ENCODE measurements at places on chromosomes 4 and X. TPM values are rescaled to one million over a fixed set of nuclear protein-coding genes. Genes with fewer than 3 reads are reported as not detected.

The TCP11X2 gene
- total RNA-seq, result not detected

GRCh38 chr4:139243448-139244365, 36.3 kb downstream of the MGARP start:
- H3K36me3 ChIP-seq, result no peaks in the 10 kb centered on the region
- H3K27me3 ChIP-seq, result no peaks in the 10 kb centered on the region
- no peaks in the 10 kb centered on the region for H3K4me1 ChIP-seq

GRCh38 chrX:129658429-129658828, 3.7 kb upstream of the APLN start:
- no peak for DNase-seq
- no peaks in the 10 kb centered on the region for H3K36me3 ChIP-seq
- peaks cover 4% of the 10 kb centered on the region for H3K27me3 ChIP-seq
- H3K27ac ChIP-seq, result no peak overlapping the region

DNA sequence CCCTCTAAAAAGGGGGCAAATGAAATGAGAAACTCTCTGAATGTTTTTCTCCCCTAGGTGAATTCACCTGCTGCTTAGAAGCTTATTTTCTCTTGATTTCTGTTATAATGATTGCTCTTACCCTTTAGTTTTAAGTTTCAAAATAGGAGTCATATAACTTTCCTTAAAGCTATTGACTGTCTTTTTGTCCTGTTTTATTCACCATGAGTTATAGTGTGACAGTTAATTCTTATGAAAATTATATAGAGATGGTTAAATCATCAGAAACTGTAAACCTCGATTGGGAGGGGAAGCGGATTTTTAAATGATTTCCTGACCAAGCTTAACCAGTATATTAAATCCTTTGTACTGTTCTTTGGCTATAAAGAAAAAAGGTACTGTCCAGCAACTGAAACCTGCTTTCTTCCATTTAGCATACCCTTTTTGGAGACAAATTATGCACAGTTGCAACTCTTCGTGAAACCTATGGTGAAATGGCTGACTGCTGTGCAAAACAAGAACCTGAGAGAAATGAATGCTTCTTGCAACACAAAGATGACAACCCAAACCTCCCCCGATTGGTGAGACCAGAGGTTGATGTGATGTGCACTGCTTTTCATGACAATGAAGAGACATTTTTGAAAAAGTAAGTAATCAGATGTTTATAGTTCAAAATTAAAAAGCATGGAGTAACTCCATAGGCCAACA, 4.2 kb downstream of the ALB start:
- no peaks in the 10 kb centered on the region for H3K27me3 ChIP-seq
- H3K27ac ChIP-seq, result no peak overlapping the region
- no peaks in the 10 kb centered on the region for H3K4me1 ChIP-seq
- DNase-seq, result no peak
- H3K4me3 ChIP-seq, result no peak overlapping the region

DNA sequence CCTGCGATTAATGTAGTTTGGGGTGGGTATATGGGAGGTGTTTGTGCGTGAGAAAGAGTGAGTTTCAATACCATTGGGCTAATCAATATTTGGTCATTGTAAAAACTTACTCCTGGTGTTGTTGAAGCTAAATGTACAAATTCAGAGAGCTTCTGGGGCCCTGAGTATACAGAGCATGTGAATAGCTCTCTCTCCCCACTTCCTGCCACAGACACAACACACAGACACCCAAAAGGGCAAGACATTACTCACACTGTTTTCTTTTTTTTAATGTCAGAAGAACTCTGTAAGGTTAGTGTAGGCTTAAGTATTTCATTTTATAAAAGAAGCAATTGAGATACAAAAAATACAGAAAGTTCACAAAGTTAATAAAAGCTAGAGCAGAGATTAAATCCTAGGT, 151.3 kb upstream of the KCNIP4 start:
- H3K4me1 ChIP-seq, result no peaks in the 10 kb centered on the region
- H3K4me3 ChIP-seq, result no peak overlapping the region
- no peaks in the 10 kb centered on the region for H3K27me3 ChIP-seq

DNA sequence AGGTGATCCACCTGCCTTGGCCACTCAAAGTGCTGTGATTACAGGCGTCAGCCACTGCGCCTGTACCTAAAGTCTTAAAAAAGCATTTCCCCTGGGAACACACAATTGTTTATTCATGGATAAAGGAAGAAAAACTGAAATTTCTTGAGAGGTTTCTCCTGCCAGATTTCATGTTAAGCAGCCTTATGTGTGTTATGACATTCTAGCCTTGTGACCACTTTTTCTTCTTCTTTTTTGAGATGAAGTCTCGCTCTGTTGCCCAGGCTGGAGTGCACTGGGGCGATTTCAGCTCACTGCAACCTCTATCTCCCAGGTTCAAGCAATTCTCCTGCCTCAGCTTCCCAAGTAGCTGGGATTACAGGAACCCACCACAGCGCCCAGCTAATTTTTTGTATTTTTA, 57.8 kb upstream of the PLAC8 start:
- peaks cover 4% of the 10 kb centered on the region for H3K4me1 ChIP-seq
- H3K27me3 ChIP-seq, result no peaks in the 10 kb centered on the region
- no peak overlapping the region for H3K4me3 ChIP-seq
- H3K36me3 ChIP-seq, result no peaks in the 10 kb centered on the region
- no peak overlapping the region for H3K27ac ChIP-seq

- no peak overlapping the region for H3K4me3 ChIP-seq
- DNase-seq, result no peak
- H3K36me3 ChIP-seq, result no peaks in the 10 kb centered on the region
- H3K27ac ChIP-seq, result no peak overlapping the region
- no peaks in the 10 kb centered on the region for H3K27me3 ChIP-seq
Observed at GRCh38 chr4:38905652-38906385, 38.2 kb downstream of the FAM114A1 start.

- DNase-seq, result no peak
- H3K27ac ChIP-seq, result no peak overlapping the region
- no peaks in the 10 kb centered on the region for H3K4me1 ChIP-seq
Observed at GRCh38 chr4:97845758-97846157, 297.5 kb downstream of the STPG2 start.

- H3K4me3 ChIP-seq, result no peak overlapping the region
- H3K4me1 ChIP-seq, result no peaks in the 10 kb centered on the region
- no peak overlapping the region for H3K27ac ChIP-seq
- no peaks in the 10 kb centered on the region for H3K36me3 ChIP-seq
Observed at GRCh38 chrX:27679281-27679680, 89.1 kb downstream of the DCAF8L2 start.

- no peak for DNase-seq
- H3K4me1 ChIP-seq, result no peaks in the 10 kb centered on the region
- H3K27me3 ChIP-seq, result no peaks in the 10 kb centered on the region
- no peak overlapping the region for H3K27ac ChIP-seq
- no peak overlapping the region for H3K4me3 ChIP-seq
Observed at GRCh38 chr4:17397611-17398010, 114.3 kb downstream of the QDPR start.

Data from CD4-positive, alpha-beta T cell (primary cell).